Large intestine (tissue), 12 donors: ENCODE measurements at places on chromosomes 1 and 21. TPM values are rescaled to one million over a fixed set of nuclear protein-coding genes. Genes with fewer than 3 reads are reported as not detected.
A peak's percentile ranks its signal among the peaks of the same experiment; 100 is the strongest.

DNA sequence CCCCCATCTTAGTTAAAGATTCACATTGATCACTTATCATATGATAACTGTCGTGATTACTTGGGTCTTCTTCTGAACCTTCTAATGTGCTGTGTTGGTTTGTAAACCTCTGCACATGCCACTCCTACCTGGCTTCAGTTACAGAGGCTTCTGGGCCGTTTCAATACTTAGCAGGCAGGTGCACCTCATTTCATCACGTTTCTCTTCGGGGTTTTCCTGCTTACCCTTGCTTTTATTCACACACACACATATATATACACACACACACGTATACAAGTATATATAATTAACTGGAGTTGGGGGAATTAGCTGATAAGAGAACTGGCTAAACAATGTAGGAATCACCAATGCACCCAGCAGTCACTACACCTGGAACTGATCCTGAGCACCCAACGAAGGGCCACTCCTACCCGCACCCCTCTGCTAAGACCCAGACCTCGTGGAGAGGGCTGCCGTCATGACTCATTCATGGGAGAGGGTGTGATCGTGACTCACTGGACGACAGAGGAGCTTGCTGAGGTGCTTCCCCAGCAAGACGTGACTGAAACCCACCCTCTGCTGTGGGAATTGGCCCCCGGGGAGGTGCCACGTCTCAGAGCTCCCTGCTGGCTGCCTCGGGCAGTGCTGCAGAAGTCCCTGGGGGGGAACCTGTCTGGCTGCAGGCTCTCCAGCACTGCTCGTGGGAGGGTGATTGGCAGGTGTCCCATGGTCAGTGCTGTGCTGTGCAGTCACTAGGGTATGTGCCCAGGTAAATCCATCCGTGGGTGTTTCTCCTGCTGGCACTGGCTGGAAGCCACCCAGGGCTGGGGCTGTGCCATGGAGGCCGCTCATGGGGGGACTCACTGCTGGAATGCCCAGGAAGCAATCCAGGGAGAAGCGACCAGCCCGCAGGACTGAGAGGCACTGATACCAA, 166.6 kb downstream of the DYRK1A start:
- DNase-seq: no peak

DNA sequence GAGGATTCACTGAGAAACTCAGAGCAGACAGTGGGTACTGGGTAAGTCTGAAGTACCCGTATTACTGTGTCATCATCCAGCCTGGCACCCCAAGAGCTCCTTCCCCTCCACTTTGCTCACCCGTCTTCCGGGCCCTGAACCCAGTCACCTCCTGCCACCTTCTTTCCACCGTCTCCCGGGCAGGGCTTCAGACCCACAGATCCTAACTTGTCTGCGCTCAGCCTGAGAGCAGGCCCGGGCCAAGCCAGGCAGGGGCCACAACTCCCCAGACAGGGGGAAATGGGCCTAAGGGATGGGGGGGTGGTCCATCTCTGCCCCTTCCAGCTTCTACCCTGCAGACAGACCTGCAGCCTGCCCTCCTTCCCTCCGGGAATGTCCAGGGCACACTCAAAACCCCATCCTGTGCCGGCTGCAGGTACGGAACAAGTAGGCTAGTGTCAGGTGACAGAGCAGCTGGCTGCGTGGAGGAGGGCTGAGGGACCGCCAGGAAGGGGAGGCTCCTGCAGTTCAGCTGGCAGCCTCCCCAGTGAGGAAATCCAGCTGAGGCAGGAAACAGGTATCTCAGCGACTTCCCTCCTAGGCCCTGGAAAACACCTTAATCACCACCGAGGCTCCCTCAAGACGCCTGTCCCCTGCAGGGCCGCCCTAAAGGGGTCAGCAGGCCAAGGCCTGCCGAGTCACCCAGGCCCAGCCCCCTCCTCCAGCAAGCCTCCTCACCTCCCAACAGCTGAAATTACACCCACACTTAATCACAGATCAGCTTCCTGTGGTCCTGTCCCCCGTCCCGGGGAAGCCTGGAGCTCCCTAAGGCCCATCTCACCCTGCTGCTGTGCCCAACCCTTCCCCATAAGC, 3.5 kb downstream of the HSPG2 start:
- DNase-seq: peak; percentile 61

- no peak for DNase-seq
These were observed 2.3 kb downstream of the TRIM46 start for GRCh38 chr1:155175927-155176371.

DNA sequence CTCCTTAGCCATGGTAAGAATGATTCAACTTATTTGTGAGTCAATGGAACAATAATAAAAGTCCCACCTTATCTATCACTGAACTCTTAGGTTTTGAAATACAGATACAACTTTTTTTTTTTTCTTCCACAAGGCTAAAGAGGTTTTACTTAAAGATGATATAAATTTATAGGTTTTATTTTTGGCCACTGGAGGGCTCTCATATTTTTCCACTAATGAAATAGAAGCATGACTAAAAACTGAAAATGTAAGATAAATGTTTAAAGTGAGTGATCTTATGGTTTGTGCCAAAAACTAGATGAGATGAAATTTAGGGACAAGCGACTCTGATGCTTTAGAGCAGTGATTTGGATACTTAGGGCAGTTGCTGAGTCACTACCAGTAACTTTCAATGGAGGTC, 499.0 kb downstream of the NUF2 start:
- no peak for DNase-seq

Gene IL24
- polyA plus RNA-seq: 0.48 TPM

Gene CITED4
- 4.3 TPM for polyA plus RNA-seq

Gene HTR6
- polyA plus RNA-seq: 0.07 TPM

Gene KLHL17
- 6.8 TPM for polyA plus RNA-seq
